ENCODE measurements at places on chromosomes 4 and X.

GRCh38 chr4:102543030-102543928 is 42.1 kb downstream of the NFKB1 start:
- no peak for DNase-seq

DNA sequence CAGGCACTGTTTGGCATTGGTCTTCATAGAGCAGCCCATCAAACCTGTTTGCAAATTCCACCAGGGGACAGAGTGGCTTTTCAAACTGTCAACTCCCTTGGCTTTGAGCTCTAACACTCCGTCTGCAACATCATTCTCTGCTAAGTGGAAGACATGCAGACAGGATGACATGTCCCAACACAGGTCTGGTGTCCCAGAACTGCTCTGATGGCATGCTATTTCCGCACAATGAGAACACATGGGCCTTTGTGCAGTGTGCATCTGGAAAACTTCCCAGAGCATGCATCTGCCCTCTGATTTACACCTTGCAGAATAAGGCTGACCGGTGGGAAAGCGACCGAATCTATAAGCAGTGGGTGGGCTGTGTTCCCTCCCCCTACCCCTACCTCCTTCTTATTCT is 212.8 kb upstream of the GYPA start:
- DNase-seq, result no peak

DNA sequence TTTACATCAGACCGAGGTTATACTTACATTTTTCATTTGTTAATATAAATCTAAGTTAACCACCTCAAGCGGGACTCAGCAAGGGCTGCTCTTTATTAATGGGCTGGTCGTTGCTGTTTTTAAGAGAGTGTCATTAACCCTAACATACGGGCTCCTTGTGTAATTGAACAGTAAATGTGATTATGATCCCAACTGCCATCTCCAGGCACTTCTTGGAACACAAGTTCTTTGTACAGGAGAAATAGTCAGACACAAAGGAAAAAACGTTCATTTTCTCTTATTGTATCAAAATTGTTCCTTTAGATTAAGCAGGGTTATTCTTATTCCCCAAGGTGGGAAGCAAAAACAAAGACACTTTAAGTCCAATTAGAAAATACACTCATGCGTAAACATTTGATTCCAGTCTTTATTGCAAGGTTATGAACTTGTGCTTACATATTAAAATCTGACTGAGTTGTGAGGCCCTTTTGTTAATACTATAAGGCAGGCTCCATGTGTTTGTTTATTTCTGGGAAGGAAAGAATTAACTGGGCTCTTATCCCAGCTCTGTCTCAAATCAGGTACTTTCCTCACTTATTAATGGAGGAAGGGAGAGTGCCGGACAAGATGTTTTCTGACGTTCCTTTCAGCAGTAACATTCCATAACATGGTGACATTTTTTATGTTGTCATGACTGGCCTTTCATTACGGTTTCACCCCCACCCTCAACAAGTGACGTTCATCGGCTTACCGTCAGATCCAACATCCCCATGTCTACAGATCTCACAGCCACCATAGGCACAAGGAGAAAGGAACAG is 95.9 kb downstream of the RASL11B start:
- peak; percentile 39 for DNase-seq

DNA sequence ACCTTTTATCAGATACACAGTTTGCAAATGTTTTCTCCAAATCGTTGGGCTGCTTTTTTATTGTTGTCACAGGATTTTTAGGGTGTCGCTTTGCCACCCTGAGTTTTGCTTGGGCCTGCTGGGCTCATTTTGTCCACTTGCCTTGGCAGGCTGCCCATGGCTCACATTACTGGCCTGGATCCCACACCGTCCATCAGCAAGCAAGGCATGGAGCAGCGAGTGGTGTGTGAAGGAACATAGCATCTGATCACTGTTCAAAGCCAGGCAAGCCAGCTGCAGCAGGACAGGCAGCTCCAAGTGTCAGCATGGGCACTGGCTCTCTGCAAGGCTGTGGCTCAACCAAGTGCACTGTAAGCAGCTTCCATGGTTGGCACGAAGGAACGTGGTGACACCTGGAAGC is 261.4 kb upstream of the TECRL start:
- no peak for DNase-seq

GRCh38 chr4:109826719-109827118 is 1.1 kb upstream of the RRH start:
- DNase-seq, result peak; percentile 1

DNA sequence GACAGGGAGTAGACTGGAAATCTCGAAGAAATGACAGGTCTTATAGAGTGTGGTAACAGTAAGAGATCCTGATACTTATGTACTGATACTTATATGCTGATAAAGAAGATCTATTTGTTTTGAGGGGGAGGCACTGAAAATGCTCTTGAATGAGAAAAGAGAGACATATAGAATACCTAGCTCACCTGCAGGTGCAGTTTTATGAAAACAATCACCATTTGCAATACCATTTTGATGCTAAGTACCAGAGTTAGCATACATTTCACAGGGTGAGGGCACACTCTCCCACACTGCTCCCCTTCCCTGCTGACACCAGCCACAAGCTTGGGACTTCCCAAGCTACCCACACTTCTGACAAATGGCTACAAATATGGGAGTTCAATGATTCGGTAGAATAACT is 1490.1 kb upstream of the IGFBP7 start:
- DNase-seq, result no peak

DNA sequence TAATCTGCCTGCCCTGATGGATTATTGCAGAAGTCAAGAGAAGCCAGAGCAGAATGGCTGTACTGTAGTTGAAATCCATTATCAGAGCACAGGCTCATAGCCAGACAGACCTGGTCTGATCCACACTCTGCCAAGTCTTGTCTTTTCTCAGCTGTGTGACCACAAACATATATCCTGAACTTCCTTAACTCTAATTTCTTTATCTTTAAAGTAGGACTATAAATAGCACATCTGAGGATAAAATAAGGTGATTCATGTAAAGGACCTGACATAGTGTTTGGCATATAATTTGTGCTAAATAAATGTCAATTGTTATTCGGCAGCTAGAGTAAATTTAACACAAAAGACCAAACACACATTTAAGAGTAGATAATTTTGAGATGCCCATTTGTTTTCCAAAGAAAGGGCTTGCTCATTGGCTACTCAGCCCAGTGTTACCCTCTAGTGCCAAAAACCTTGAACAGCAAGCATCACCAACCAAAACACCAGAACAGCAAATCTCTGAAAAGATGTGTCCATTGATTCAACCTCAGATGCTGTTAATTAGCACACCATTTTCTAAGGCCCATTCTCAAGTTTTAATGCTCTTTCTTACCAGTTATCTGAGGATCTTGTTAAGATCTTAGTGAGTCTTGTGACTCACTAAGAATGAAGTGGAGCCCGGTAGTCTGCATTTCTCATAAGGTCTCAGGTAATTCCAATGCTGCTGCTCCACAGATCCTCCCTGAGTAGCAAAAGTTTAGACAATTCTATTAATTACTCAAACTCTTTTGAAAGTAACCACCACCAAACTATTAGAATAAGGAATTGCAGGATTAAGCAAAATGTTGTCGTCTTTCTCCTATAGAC is 108.8 kb downstream of the HHIP start:
- DNase-seq, result no peak

DNA sequence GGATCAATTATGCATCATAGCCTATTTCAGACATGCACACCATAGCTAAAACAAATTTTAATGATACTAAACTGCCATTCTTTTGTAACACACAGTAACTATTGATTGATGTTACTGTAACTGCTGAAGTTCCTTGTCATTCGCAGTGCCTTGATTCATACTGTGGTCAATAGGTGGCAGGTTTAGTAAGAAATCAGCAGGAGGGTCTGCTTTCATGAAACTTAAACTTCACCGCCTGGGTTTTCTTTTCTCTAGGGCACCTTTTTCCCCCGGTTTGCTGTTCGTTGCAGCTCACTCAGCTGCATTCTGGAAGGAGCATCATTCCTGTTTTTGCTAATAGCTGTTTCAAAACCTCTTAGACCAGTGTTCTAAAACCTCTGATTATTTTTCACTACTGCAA is 88.1 kb downstream of the RPA4 start:
- DNase-seq, result no peak

- no peak for DNase-seq
Measured at GRCh38 chrX:17768997-17769396, 31.7 kb downstream of the SCML1 start.

GRCh38 chr4:138871555-138871875 is 144.1 kb upstream of the NOCT start:
- DNase-seq, result peak; percentile 38

DNA sequence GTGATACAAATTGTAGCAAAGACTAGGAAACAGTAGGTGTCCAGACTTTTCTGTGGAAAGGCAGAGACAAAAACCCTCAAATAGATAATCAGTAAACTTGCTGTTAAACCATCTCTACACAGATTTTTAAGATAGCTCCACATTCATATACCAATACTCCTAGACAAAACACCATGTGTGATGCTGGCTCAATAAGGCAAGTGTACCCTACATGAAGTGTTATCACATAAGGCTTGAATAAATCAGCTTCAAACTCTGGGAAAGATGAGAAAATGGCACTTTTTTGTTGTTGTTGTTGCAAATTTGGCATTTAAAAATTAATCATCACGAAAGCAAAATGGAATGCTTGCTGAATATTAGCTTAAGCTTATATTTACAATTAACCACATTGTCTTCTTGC is 45.1 kb downstream of the DRD5 start:
- DNase-seq, result no peak

DNA sequence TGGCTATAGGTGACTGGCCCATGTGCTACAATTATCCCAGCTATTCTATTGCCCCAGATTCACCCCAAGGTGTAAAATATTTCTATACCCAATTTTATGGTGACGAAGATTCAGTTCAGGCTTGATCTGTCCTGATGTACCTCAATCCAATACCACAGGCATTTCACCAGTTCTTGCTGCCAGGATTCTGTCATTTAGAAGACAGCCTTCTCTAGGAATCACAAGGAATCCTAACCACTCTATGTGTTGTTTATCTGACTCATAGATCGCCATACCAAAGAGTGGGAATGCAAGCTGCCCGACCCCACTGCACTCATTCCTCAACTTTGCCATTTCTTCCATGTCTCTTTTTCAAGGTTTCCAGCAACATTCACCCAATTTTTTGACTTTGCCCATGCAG is 355.0 kb upstream of the EMCN start:
- DNase-seq, result no peak

DNA sequence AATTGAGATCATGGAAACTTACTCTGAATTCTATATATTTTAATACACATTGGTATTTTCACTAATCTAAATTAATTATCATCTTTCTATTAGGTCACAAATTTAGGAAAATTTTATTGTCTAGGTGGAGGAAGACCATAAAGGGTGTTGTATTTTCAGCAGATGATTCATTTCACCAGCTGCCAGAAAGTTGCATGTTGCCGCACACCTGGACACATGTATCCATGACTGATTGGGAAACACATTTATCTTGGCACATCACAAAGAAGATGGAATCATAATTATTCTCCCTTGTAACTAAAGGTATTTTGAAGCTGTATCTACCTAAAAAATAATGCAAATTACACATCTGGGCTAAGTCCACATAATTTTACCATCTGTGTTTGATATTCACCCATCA is 33.1 kb downstream of the SLC7A11 start:
- DNase-seq, result no peak

GRCh38 chrX:112874614-112875013 is 34.0 kb upstream of the AMOT start:
- DNase-seq, result no peak

- DNase-seq, result no peak
Measured at GRCh38 chrX:679291-679979, 48.8 kb downstream of the SHOX start.

DNA sequence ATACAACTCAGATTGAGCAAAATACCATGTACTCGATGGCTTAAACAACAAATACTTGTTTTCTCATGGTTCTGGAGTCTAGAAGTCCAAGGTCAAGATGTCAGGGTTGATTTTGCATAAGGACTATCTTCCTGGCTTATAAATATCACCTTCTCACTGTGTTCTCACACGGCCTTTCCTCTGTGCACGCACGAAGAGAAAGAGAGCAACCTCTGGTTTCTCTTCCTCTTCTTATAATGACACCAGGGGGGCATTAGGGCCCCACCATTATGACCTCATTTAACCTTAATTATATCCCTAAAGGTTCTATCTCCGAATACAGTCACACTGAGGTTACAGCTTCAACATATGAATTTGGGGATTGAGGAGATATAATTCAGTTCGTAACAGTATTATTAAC is 504.0 kb downstream of the MAGEE1 start:
- DNase-seq, result no peak

DNA sequence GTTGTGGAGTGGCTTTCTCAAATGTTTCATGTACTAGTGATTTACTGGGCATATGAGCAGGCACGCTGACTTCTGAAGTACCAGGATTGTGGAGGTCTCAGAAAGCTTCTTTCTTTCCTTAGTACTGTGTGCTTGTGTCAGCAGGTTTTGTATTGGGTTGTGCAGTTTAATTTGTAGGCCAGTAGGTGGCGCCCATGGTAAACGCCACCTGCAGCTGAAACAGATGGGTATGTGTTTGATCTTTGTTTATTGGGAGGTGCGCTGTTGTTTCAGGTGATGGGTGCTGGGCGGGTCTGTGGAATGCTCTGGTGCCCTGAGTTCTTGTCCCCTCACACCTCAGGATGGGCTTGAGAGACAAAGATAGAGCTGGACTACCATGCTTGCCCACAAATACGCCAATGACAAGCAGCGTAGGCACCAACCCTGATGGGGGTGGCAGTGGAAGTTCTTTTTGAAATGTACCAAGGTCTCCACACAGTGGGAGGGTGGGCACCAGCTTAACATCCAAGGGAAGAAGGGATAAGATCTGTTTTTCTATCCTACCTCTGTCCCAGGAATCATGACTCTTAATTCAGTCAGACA is 141.5 kb downstream of the RPS6KA6 start:
- DNase-seq, result peak; percentile 41

- DNase-seq, result peak; percentile 54
Measured at GRCh38 chrX:124098089-124098488, 136.6 kb downstream of the STAG2 start.

GRCh38 chr4:147480891-147481576 is at the start of gene EDNRA:
Gene EDNRA, plus strand, starts transcription at chr4:147481097. Its CDS starts 4,585 bp downstream, at chr4:147485682.
- DNase-seq, result no peak

- no peak for DNase-seq
Measured at GRCh38 chr4:122728856-122729255, 3.6 kb upstream of the BBS12 start.

DNA sequence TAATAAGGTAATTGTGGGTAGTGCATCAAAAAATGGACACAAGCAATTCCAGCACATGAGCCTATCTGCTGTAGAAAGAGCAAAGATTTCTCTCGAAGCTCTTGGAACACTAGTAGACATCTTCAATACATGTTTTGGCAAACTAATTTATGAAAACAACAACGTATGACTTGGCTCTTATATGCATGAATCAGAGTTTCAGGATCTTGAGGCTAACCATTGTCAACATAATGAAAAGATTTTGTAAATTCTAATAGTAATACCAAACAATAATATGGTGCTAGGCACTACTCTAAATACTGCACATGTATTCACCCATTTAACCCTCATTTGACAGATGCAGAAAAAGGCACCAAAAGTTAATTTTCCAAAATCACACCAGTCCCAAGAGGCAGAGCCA is 25.1 kb upstream of the ANKRD50 start:
- DNase-seq, result no peak

DNA sequence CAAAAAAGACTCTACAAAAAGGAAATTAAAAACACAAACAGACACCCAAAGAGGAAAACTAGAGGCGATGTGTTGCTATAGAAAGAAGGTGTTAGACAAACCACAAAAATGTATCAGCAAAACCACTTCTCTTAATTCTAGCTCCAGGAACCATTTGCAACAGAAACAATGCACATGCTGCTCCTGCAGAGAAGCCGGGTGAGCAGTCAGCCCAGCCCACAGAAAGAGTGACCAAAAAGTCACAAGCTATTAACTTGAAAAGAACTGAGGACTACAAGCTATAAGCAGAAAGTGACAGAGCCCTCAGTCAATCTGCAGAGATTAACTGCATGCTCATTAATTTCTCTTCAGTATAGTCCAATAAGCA is 96.2 kb upstream of the KLHL13 start:
- DNase-seq, result no peak

Data from NCI-H1694 treated with DMSO at 0.1 percent for 48 hours (cell line).